ENCODE measurements at places on chromosomes 5 and 9.

- DNase-seq = peak; percentile 92
Measured at GRCh38 chr9:126805554-126806262, 868 bp downstream of the ZBTB43 start.

- DNase-seq = no peak
Measured at GRCh38 chr9:126709241-126709640, 95.5 kb downstream of the LMX1B start.

DNA sequence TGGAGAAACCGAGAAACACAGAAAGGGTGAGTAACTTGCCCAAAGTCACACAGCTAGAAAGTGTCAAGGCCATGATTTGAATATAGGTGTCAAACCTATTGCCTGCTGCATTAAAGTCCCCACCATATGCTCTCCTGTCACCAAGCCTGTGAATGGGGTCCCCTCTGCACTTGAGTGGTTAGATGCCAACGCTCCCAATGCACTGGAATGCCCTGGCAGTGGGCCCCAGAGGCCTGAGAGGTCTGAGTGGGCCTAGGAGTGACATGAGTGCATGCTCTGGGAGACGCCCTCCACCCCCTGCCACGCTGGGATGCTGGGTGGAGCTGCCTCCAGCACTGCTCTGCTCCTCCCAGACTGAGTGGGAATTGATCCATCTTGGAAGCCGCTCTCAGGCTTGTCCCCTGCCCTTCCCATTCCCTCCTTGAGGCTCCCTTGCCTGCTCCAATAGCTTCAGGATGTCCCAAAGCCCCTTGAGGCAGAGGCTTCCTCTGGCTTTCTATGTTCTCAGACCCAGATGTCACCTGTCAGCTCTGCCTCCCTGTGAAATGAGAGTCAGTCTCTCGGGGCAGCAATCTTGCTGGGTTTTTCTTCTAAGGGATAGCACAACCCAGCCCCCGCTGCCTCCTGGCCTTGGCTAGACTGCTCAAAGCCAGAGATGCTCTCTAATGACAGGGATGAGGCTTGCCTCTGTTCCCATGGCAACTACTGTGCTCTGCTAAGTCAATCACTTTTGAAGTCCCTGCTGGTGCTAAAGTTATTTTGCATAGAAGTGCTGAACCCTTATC lies 6.6 kb upstream of the ARSI start:
- DNase-seq = no peak

GRCh38 chr9:137891588-137892423 lies 14.2 kb downstream of the CACNA1B start:
- no peak for DNase-seq

DNA sequence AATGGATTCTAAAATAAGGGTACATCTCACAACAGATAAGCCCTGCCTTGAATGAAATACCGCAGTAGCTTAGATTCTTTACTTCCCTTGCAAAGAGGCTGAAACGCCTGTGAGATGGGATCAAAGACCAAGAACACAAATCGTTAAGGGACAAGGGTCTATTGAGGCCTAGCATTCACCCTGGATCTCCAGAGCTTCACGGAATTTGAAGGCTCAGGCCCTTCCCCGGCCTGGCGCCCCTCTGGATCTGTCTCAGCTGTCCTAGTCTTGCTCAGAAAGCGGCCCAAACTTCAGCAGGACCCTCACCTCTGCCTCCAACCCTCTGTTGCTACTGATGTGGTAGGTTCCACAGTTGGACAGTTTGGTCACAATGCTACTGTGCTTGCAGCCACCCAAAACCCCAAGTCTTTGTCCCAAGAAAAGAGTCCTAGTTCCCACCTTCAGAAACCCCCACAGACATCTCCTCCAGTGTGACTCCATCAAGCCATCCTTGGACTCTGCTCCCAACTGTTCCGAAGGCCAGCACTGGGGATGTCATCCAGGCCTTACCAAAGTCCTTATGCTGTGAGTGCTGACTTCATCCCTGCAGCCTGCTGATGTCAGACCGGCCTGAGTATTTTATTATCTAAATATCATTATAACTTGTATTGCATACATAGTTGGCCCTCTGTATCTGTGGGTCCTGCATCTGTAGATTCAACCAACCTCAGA lies 9.4 kb downstream of the CORO2A start:
- no peak for DNase-seq

DNA sequence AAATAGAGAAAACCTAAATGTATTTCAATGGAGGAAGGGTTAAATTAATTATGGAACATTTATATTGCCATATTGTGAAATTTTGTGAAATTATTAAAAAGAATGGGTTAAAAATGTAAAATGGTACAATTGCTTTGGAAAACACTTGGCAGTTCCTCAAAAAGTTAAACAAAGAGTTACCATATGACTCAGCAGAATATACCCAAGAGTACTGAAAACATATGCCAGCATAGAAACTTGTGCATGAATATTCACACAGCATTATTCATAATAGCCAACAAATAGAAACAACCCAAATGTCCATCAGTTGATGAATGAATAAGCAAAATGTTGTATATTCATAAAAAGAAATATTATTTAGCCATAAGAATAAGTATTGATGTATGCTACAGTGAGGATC lies 181.0 kb upstream of the MAST4 start:
- no peak for DNase-seq

DNA sequence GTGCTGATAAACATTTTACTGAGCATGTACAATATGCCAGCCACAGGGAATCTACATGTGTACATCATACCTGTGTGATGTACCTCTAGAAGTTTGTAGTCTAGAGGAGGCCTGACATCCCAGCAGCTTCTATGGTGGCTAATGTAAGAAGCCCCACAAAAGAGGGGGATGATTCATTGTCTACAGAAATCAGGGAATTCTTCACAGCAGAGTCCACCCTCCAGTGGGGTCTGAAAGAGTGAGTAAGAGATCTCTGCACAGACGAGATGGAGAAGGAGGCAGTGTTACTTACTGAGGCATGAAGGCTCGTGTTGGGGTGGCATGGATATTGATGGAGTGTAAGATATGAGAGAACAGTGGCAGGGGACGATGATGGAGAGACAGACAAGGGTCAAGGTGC lies 103.0 kb downstream of the NTRK2 start:
- DNase-seq = no peak

DNA sequence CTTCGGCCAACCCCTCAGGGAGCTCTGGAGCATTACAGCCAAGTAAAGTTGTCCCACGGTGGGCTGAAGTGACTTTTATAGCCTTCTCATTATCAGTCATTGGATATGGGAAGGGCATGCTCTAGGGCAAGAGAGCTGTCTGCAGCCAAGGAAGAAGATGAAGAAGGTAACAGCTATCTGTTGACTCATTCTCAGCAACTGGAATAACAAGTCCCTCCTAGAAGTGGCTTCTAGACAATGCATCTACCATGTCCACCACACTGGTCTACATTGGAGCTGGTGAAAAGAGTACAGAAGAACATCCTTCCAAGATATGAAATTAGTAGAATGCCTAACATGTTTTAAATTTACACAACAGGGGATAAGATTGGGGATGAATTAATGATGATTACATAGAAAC lies 524.2 kb downstream of the ACTL7B start:
- no peak for DNase-seq

DNA sequence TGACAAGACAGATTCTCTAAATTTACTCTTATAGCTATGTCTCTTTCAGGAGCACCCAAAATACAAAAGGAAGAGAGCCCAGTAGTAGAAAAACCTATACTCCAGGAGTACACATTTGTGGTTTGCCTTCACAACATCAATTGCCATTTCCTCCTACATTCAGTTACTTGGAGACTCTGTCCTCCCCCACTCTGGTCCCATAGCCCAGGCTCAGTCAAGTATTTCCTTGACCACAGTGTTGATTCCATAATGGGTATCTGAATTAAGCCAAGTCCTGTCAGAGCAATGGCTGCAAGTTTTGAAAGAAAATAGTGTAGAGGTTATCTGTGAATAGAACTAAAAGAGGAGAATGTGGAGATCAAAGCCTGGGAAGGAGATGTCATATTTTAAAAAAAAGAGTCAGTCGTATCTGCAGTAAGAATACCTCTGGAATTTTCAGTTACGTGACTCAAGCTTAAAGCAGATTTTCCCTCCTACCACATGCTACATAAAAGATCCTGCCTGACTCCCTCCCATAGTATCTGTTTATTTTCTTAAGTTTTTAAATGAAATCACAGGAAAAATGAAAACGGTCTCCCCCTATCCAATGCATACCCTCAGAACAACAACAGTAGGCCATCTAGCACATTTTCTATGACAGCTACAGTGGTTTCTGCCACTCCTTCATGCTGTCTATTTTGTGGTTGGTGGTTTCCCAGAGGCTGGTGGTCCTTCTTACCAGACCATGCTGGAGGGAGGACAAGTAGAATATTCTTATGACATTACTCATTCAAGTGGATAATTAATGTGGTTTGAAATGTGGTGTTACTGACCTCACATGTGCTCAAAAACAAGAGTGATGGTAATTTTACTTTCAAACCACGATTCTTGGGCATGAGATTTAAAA lies 249.7 kb upstream of the TMEM161B start:
- no peak for DNase-seq

GRCh38 chr5:13860146-13860545 lies 84.3 kb downstream of the DNAH5 start:
- no peak for DNase-seq
